ENCODE measurements at places on chromosomes 16 and 17. TPM values are rescaled to one million over a fixed set of nuclear protein-coding genes. Genes with fewer than 3 reads are reported as not detected.

The RNF222 gene
- not detected for total RNA-seq

The KRTAP3-2 gene
- total RNA-seq: not detected

The LITAFD gene
- not detected for total RNA-seq

The CCL17 gene
- total RNA-seq: not detected

The SYCE1L gene
- total RNA-seq: not detected

The MPV17L gene
- 2.8 TPM for total RNA-seq

The PLA2G10 gene
- total RNA-seq: not detected

DNA sequence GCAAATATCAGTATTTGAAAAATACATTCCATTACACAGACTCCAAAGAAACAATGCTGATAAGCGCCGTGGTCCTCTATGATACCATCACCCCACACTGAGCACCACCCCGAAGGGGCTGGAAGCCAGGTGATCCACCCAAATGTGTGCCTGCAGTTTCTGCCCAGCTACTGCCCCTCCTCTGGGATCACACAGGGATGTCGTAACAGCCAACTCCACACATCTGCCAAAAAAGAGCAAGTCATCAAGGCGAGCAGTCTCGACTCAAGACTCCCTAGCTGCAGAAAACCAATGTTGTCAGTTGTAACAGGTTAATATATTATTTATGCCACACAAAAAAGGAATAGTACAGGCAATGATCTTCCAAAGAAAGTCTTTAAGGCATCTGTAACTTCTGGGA is 21.0 kb downstream of the CYB5D2 start:
- peaks cover 18% of the 10 kb centered on the region for H3K4me1 ChIP-seq
- H3K4me3 ChIP-seq: no peak overlapping the region
- peaks cover 18% of the 10 kb centered on the region for H3K36me3 ChIP-seq
- H3K27me3 ChIP-seq: no peaks in the 10 kb centered on the region
- peak; percentile 78 for DNase-seq

DNA sequence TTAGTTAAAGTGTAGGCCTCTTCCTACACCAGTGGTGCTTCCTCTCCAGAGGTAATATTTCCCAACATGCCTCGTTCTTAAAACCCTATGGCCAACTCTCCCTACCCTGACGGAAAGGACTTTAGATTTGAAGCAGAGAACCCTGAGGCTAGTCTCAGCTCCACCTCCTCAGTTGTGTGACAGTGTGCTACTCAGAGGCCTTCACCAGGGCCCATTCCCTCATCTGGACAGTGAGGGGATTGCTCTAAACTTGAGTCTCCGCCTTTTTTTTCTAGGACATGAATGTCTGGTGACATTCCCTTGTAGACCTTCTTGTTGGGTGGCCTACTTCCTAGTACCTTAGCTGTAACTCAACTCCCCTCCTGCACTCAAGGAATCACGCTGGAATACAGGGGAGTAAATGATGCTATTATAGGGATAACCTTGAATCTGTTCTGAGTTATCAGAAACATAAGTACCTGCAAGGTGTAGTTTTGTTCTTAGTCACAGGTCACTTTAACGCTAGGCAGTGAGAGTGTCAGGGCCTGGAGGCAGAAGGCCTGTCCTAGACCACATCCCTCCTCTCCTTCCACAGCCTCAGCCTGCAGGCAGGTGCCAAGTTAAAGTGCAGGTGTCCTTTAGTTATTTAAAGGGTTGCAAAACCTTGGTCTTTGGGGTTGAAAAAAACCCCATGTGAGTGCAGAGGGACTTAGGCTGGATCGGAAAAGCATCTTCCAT is 26.9 kb downstream of the LDHD start:
- no peak overlapping the region for H3K27ac ChIP-seq
- H3K27me3 ChIP-seq: no peaks in the 10 kb centered on the region
- DNase-seq: no peak
- peaks cover 27% of the 10 kb centered on the region for H3K4me1 ChIP-seq

DNA sequence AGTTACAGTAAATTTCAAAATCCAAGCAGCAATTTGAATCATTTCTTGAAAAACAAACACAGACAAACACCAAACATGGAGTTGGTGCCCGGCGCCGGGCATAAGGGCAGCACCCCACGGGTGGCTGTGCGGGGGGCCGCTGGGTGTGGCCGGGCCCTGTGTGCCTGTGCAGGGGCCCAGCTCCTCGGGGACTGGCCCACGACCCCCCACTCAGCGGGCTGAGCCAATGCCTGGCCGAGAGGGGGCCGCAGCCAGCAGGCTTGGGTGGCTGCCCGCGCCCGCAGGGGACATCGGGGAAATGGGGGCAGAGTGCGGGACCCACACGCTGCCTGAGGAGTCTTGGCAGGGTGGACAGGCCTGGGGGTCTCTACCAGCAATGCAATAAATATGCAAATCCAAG is 12.8 kb upstream of the DUS1L start:
- H3K27ac ChIP-seq: no peak overlapping the region
- no peak for DNase-seq
- no peak overlapping the region for H3K4me3 ChIP-seq

DNA sequence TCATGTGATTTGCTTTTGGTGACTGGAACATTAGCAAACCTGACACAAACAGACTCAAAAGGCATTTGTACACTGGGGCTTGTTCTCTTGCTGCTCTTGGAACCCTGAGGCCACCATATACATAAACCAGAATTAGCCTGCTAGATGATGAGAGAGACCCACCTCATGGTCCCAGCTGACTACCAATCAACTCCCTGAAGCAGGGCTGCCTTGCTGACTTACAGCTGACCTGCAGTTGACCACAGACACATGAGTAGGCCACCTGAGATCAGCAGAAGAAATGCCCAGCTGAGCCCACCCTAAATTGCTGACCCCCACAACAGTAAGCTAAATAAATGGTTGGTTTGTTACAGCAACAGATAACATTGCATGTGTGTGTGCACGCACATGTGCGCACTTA is 28.7 kb downstream of the BRIP1 start:
- no peak overlapping the region for H3K27ac ChIP-seq
- no peaks in the 10 kb centered on the region for H3K36me3 ChIP-seq
- H3K4me3 ChIP-seq: no peak overlapping the region
- peaks cover 16% of the 10 kb centered on the region for H3K4me1 ChIP-seq
- H3K27me3 ChIP-seq: no peaks in the 10 kb centered on the region

DNA sequence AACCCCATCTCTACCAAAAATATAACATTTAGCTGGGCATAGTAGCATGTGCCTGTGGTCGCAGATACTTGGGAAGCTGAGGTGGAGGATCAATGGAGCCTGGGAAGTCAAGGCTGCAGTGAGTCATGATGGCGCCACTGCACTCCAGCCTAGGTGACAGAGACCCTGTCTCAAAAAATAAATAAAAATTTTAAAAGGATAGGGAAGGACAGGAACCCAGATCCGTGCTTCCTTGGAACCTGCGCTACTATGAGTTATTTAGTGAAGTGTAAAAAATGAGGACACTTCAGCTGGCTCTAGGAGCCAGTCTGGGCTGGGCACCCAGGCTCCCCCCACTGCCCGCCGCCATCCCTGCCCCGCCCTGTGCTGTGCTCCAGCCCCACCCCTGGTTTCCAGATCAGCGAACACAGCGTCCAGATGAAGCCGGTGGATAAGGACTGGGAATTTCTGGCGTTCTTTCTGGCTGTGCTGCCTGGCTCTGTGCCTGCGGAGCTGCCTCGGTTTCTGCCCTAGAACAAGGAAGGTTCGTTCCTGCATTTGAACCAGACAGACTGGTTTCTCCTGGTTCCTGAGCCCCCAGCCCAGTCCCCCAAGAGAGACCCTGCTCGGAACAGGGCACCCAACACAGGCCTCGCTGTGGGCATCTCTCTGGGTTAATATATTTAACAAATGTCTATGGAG is 18.5 kb downstream of the PLLP start:
- no peak overlapping the region for H3K27ac ChIP-seq
- peak; percentile 58 for DNase-seq
- no peak overlapping the region for H3K4me3 ChIP-seq
- H3K4me1 ChIP-seq: no peaks in the 10 kb centered on the region
- 0 out of 2 replicates have a peak, but pooled peaks cover 3% of the 10 kb centered on the region for H3K27me3 ChIP-seq

DNA sequence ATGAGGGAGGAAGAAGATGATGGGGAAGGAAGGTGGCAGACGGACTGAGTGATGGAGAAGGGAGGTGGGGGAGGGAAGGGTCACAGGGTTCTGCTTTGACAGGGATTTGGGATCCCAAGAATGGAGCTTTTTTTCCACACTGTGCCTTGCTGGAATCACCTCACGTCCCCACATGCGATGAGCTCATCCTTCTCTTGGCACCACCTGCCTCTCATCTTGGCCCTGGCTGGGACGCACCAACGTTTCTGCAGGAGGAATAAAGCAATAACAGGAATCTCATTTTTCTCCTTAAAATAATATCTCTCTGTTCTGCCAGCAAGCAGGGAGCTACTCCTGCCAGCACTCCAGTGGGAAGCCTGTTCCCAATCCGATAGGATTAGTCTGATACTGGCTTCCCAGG is 47.8 kb downstream of the MEOX1 start:
- no peak overlapping the region for H3K27ac ChIP-seq
- no peak overlapping the region for H3K4me3 ChIP-seq
- no peaks in the 10 kb centered on the region for H3K36me3 ChIP-seq
- H3K4me1 ChIP-seq: no peaks in the 10 kb centered on the region
- no peaks in the 10 kb centered on the region for H3K27me3 ChIP-seq

- H3K36me3 ChIP-seq: no peaks in the 10 kb centered on the region
- no peak overlapping the region for H3K4me3 ChIP-seq
- no peak for DNase-seq
- H3K27ac ChIP-seq: no peak overlapping the region
- H3K4me1 ChIP-seq: peaks cover 4% of the 10 kb centered on the region
These were observed 245.0 kb upstream of the CDH5 start for GRCh38 chr16:66121466-66121865.

GRCh38 chr17:33874617-33875060 is 380.4 kb upstream of the CCL2 start:
- no peaks in the 10 kb centered on the region for H3K36me3 ChIP-seq
- H3K4me3 ChIP-seq: no peak overlapping the region
- peaks cover 9% of the 10 kb centered on the region for H3K27me3 ChIP-seq
- no peak overlapping the region for H3K27ac ChIP-seq
- DNase-seq: no peak

GRCh38 chr16:25978218-25978617 is 286.5 kb downstream of the HS3ST4 start:
- H3K4me1 ChIP-seq: no peaks in the 10 kb centered on the region
- no peaks in the 10 kb centered on the region for H3K36me3 ChIP-seq
- H3K27ac ChIP-seq: no peak overlapping the region
- no peaks in the 10 kb centered on the region for H3K27me3 ChIP-seq

GRCh38 chr17:55751720-55752250 is 934 bp downstream of the PCTP start:
- H3K27ac ChIP-seq: no peak overlapping the region
- H3K4me1 ChIP-seq: peaks cover 9% of the 10 kb centered on the region
- H3K36me3 ChIP-seq: no peaks in the 10 kb centered on the region
- no peak for DNase-seq
- H3K27me3 ChIP-seq: no peaks in the 10 kb centered on the region

DNA sequence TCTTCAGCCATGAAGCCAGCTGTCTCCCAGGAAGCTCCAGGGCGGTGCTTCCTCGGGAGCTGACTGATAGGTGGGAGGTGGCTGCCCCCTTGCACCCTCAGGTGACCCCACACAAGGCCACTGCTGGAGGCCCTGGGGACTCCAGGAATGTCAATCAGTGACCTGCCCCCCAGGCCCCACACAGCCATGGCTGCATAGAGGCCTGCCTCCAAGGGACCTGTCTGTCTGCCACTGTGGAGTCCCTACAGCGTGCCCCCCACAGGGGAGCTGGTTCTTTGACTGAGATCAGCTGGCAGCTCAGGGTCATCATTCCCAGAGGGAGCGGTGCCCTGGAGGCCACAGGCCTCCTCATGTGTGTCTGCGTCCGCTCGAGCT is 14.1 kb downstream of the STH start:
- no peak overlapping the region for H3K4me3 ChIP-seq
- H3K27me3 ChIP-seq: no peaks in the 10 kb centered on the region
- no peak overlapping the region for H3K27ac ChIP-seq

DNA sequence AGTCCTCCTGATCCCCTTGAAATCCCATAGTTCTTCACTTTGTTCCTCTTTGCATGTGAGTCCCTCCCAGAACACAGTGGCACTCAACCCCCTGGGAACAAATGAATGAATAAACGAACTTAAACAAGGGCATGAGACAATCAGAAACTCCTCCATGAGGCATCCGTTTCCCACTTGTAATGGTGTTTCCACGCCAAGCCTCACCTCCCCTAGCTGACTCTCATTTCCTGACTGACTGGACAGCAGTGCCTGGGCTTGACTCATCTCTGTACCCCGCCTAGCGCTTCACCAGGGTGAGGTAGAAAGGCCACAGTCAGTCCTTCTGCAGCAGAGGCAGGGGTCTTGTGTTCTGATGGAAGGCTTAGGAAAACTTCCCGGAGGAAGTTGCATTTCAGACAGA is 14.2 kb downstream of the KIF1C start:
- no peak overlapping the region for H3K4me3 ChIP-seq
- peak overlapping the region; percentile 52 for H3K27ac ChIP-seq
- peaks cover 39% of the 10 kb centered on the region for H3K36me3 ChIP-seq
- H3K27me3 ChIP-seq: no peaks in the 10 kb centered on the region
- peaks cover 10% of the 10 kb centered on the region for H3K4me1 ChIP-seq

GRCh38 chr17:8341456-8341855 is 1.8 kb downstream of the ODF4 start:
- no peak overlapping the region for H3K4me3 ChIP-seq
- no peaks in the 10 kb centered on the region for H3K36me3 ChIP-seq
- H3K4me1 ChIP-seq: no peaks in the 10 kb centered on the region

DNA sequence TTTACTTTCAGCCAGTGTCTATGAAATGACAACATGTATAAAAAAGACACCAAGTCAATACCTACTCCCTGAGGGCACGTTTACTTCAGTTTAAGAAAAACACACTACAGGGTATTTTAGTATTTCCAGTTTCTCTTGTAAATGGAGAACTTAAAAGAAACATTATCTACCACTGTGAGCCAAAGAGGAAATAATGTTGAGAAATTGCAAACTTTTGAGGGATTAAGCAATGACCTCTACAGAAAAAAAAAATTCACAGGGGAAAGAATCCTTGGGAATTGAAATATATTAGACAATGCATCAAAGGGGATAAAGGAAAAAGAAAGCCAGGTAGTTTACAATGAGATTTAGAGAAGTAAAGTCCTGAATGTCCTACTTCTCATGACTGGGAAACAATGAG is 126.0 kb downstream of the KCNJ2 start:
- no peak overlapping the region for H3K27ac ChIP-seq
- no peaks in the 10 kb centered on the region for H3K36me3 ChIP-seq
- H3K4me3 ChIP-seq: no peak overlapping the region
- H3K4me1 ChIP-seq: no peaks in the 10 kb centered on the region

- no peaks in the 10 kb centered on the region for H3K27me3 ChIP-seq
- peak overlapping the region; percentile 77 for H3K27ac ChIP-seq
- no peaks in the 10 kb centered on the region for H3K36me3 ChIP-seq
- H3K4me1 ChIP-seq: peaks cover 29% of the 10 kb centered on the region
These were observed 525 bp upstream of the ADCY7 start for GRCh38 chr16:50265716-50266336.

DNA sequence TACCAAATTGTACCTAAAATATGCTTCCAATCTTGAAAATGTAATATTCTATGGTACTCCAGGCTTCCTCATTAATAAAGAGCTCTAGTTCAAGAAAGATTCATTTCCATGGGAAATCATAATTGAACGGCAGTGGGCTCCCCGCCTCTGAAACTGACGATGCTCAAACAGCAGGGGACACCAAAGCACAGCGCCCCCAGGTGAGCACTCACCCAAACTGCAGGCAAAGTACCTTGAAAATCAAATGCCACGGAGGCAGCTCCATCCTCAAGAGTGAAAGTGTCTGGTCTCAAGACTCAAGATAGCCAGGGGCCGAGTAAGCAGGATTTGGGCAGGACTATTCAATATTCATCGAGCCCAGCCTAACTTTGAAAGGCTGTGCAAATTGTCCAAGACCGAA is 217.4 kb upstream of the TNRC6C start:
- DNase-seq: no peak
- no peaks in the 10 kb centered on the region for H3K4me1 ChIP-seq
- peaks cover 43% of the 10 kb centered on the region for H3K27me3 ChIP-seq

All from GM23248 (cell line).